Keratinocyte (primary cell): ENCODE measurements at places on chromosomes 2 and 18.

DNA sequence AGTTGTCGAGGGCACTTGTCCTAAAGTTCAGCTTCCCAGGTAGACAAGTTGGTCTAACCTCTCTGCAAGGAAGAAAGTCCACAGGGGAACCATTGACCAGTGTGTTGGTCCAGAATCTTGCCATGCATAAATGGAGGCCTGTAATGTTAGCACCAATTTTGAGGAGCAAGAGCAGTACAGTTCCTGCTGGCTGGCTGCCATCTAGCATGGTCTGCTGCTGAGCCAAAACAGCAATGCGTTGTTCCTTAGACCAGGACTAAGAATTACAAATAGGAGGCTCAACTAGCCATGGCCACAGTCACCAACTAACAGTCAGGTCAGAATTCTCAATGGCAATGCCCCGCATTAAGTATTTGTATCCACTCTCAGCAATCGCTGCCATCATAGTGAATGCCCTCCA lies 72.8 kb upstream of the WIPF1 start:
- H3K4me1 ChIP-seq, result no peaks in the 10 kb centered on the region
- no peaks in the 10 kb centered on the region for H3K27me3 ChIP-seq
- no peaks in the 10 kb centered on the region for H3K36me3 ChIP-seq

DNA sequence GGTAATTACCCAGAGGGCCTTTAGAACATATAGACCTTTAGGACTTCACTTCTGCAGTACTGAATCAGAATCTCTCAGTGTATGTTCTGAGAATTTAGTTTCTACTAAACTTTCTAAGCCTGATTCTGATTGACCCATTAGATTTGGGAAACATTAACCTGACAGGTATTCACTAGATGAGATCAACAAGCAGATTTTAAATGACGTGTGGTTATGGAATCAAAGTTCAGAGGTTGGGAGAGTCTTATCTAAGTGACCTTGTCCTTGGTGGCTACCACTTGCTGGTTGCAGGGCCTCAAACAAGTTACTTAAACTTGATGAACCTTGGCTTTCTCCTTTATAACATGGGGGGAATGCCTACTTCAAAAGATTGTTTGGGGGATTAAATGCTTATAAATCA lies 198.7 kb downstream of the PDE11A start:
- H3K4me1 ChIP-seq, result no peaks in the 10 kb centered on the region
- H3K27me3 ChIP-seq, result no peaks in the 10 kb centered on the region
- H3K4me3 ChIP-seq, result no peak overlapping the region
- no peaks in the 10 kb centered on the region for H3K36me3 ChIP-seq

- no peak overlapping the region for H3K4me3 ChIP-seq
- no peaks in the 10 kb centered on the region for H3K27me3 ChIP-seq
- no peak overlapping the region for H3K27ac ChIP-seq
- no peak for DNase-seq
These were observed 151.3 kb downstream of the TFCP2L1 start for GRCh38 chr2:121133551-121134319.

DNA sequence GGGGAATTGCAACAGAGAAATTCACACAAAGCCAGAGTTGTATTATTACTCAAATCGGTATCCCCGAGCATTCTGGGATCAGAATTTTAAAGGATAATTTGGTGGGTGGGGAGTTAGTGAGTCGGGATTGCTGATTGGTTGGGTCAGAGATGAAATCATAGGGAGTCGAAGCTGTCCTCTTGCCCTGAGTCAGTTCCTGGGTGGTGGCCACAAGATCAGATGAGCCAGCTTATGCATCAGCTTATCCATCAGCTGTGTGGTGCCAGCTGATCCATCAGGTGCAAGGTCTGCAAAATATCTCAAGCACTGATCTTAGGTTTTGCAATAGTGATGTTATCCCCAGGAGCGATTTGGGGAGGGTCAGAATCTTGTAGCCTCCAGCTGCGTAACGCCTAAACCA lies 34.3 kb upstream of the ITM2C start:
- peaks cover 13% of the 10 kb centered on the region for H3K27me3 ChIP-seq
- H3K36me3 ChIP-seq, result no peaks in the 10 kb centered on the region
- H3K27ac ChIP-seq, result no peak overlapping the region
- DNase-seq, result no peak
- no peak overlapping the region for H3K4me3 ChIP-seq

DNA sequence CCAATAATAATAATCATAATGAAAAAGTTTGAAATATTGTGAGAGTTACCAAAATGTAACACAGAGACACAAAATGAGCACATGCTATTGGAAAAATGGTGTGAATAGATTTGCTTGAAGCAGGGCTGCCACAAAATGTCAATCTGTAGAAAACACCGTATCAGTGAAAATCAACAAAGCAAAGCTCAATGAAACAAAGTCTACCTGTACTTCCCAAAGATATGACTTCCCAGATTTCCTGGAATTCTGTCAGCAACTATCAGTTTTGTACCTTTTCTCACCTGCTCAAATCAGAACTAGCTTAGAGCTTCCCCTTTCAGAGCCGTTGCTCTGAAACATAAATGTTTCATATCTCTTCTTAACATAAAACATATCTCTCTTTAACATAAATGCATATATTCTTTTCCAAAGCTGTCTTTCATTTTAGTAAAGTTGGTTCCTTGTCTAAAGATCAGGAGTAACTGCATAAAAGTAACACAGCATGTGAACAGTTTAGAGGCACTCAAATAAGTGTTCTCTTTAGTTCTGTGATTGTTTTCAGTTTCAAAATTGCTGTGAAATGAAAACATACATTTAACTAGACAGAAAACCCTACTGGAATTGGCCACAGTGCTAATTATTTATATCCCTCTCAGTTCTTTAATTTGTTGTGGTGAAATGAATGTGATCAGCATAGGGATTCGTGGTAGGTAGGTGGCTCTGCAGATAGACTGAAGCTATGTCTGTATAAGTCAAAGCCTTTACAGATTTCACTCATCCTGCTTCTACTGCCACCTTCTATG lies 262.5 kb downstream of the KCNJ3 start:
- H3K4me1 ChIP-seq, result no peaks in the 10 kb centered on the region
- no peak for DNase-seq
- H3K27ac ChIP-seq, result no peak overlapping the region
- H3K27me3 ChIP-seq, result no peaks in the 10 kb centered on the region
